ENCODE measurements at places on chromosomes 7 and 10.

- DNase-seq = no peak
These were observed 8.9 kb upstream of the ADAM12 start for GRCh38 chr10:126397156-126397555.

GRCh38 chr10:75023074-75023473 lies 88.4 kb upstream of the SAMD8 start:
- DNase-seq = no peak

GRCh38 chr7:42198974-42199668 lies 37.9 kb downstream of the GLI3 start:
- DNase-seq = no peak

GRCh38 chr7:111168182-111168581 lies 77.3 kb downstream of the LRRN3 start:
- no peak for DNase-seq

- no peak for DNase-seq
These were observed 94.4 kb downstream of the JAZF1 start for GRCh38 chr7:28086198-28086597.

Measured in spleen (tissue), 13 donors.